HS-5 (cell line): ENCODE measurements at places on chromosomes 7 and 10.

DNA sequence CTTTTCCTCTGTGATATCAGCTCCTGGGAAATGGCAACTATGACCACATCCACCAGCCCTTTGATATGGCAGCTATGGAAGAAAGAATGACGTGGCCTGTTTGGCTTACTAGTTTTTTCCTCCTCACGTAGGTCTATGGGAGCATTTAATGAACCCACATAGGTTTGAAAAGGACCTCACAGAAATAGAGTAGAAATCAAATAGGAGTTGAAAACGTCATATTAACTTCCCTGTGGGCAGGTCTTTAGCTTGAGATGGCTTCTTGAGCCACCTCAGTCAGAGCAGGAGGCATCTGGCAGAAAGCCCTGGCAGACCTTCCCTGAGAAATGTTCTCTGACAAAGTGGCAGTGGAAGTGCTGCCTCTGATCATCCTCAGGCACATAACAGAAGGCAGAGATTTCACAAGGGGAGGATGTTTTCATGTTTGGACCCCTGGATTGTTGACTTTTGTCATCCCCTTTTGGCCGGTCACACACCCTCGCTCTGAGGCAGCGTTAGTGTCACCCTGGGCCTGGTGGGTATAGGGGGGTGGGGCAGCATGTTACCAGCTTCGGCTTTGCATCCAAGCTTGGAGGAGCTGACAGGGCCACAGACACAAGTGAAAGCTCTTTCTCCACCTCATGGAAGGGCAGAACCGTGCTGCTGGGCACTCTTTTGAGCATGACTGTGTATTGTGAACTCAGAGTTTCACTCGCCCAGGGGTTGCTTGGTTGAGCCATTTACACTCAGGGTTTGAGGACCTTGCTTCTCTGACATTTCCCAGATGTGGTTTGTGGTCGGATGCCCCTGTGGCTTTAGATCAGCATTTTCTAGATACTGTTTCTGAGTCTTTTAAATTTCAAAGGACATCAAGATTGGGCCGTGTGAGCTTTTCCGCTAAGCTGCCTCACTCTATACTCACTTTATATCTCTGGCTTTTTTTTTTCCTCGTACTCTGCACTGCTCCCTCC is 184.2 kb downstream of the STK31 start:
- no peak for DNase-seq

DNA sequence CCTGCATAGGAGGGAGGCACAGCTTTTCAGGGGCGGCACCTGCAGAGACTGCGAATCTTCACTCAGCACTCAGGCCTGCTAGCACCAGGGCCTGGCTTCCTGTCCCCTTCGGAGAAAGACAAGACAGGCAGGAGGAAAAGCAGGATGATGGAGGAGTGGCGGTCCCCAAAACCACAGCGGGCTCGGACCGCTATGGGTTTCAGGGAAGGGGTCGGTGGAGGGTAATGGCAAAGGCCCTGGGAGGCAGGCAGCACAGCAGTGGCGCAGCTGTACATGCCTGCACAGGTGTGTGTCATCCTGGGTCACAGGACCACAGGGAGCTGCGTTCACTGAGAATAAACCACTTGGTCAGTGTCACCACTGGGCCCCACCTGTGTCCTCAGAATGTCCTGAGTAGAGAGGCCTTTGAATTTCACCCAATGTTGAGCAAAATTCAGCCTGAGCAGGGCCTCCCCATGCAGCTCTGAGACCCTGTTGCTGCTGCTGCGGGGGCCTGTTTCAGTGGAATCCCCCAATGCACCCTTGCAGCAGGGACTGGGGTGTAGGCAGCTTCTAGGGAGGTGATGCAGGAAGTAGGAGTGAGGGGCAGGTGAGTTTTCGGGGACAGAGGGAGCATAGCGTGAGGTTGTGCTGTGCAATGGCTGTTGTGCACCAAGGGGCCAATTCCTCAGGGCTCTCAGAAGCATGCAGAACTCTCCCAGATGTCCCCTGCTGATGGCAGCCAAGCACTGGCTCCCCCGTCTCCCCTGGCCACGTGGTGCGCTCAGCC is 90.6 kb upstream of the PPP2R2D start:
- no peak for DNase-seq

- no peak for DNase-seq
These were observed 8.1 kb downstream of the SFTPA2 start for GRCh38 chr10:79552143-79552542.

- DNase-seq, result no peak
These were observed 24.0 kb downstream of the HYCC1 start for GRCh38 chr7:22989643-22990587.

DNA sequence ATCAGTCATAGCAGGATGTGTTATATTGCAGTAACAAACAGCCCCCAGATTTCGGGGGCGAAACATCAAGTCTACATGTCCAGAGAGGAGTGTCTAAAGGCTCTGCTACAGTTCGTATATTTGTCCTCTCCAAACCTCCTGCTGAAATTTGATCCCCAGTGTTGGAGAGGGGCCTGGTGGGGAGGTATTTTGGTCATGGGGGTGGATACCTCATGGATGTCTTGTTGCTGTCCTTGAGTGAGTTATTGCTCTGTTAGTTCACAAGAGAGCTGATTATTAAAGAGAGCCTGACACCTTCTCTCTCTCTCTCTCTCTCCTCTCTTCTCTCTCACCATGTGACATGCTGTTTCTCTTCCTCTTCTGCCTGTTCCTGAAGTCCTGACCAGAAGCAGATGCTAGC is 343.7 kb downstream of the TCERG1L start:
- DNase-seq, result no peak

- DNase-seq, result no peak
These were observed 7.6 kb upstream of the ZNF503 start for GRCh38 chr10:75408911-75409885.
